ENCODE measurements at places on chromosomes 7 and 10.
A peak's percentile ranks its signal among the peaks of the same experiment; 100 is the strongest.

DNA sequence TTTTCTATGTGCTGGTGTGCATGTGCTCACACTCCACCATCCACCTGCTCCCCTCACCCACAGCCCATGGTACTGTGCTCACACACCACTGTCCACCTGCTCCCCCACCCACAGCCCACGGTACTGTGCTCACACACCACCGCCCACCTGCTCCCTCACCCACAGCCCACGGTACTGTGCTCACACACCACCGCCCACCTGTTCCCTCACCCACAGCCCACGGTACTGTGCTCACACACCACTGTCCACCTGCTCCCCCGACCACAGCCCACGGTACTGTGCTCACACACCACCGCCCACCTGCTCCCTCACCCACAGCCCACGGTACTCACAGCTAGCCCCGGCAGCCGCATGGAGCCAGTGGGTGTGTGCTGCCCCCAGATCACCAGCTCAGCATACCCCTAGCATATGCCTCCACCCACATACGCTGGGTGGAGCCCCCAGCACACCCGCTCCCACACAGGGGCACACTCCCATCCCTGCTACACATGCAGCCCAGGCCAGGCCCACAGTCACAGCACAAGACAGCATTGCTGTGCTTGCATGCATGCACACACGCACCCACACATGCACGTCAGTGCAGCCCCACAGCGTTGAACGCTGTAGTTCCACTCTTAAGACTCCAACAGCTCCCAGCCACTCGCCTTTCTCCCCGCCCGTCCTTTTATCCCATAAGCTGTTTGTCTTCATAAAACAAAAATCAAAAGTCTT is 62.0 kb downstream of the PAX2 start:
- DNase-seq: no peak

DNA sequence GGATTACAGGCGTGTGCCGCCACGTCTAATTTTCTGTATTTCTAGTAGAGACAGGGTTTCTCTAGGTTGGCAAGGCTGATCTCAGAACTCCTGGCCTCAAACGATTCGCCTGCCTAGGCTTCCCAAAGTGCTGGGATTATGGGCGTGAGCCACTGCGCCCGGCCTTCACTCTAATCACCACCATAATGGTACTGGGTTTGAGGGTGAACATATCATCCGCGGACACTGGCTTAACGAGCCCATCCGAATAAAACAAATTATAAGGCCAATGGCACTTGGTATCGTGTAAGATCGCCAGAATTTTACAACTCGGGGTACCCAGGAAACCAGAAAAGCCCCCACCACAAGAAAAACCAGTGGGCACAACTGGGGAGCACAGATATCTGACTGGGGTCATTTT is 580 bp downstream of the FAM200A start:
- DNase-seq: peak; percentile 28

- peak; percentile 63 for DNase-seq
These were observed 162.2 kb downstream of the LRRTM3 start for GRCh38 chr10:67088036-67088435.

DNA sequence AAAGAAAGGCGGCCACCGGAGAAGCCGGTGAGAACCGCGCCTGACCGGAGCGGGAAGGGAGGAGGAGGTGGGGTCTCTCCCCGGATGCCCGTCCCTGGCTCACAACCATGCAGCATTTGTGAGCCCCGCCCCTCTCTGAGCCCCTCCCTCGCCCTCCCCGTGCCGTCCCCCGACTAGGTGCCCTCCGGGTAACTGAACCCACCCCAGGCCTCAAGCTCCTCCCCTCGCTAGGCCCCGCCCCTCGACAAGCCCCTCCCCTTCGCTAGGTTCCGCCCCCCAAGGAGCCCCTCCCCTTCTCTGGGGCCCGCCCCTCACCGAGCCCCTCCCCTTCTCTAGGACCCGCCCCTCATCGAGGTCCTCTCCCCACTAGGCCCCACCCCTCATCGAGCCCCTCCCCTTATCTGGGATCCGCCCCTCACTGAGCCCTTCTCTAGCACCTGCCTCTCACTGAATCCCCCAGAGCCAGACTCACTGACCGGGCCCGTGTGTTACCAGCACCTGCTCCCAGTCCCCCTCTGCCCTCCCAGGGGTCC is 42.2 kb upstream of the HSPB1 start:
- DNase-seq: peak; percentile 46

DNA sequence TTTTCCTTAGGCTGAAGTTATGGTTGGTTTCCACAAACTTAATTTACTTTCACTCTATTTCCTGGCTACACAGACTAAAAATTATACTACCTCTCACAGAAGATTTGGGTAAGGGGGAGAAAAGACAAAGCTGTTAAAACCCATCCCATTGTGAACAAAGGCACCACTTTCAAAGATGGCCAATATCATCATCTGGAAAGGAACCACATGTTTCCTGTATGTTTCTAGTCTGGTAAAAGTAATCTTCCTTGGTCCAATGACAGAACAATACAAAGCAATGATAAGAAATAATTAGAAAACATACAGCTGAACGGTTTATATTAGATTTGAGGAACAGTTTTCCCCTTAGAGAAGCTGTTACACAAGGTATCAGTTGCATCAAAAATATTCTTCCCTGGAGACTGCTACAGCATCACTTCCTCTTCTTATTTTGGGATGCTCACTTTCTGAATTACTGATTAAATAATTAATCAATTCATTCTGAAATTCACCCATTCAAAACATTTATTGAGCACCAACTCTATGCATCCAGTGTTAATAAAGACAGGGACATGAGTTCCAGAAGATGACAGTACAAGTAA is 8.5 kb upstream of the SFR1 start:
- no peak for DNase-seq

- peak; percentile 39 for DNase-seq
These were observed 131.6 kb upstream of the NPY start for GRCh38 chr7:24152356-24152755.

GRCh38 chr7:115332691-115333090 is 410.8 kb downstream of the MDFIC start:
- DNase-seq: no peak

DNA sequence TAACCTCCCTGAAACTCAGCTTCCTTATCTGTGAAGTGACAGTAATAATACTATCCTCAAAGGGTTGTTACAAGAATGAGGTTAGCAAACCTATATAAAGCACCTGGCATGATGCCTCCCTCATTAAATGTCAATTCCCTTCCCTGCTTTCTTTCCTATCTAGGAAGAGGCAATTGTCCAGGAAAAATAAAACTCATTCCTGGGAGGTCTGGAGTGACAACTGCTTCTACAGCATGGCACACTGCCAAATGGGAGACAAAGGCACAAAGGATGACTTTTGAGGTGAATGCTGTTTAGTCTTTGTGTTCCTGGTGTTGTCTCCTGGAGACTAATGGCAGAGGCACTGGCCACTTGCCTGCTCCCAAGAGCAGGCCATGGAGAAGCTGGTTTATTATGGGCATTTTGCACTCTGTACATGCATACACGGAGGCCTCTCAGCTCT is 32.2 kb upstream of the PDE1C start:
- peak; percentile 70 for DNase-seq

DNA sequence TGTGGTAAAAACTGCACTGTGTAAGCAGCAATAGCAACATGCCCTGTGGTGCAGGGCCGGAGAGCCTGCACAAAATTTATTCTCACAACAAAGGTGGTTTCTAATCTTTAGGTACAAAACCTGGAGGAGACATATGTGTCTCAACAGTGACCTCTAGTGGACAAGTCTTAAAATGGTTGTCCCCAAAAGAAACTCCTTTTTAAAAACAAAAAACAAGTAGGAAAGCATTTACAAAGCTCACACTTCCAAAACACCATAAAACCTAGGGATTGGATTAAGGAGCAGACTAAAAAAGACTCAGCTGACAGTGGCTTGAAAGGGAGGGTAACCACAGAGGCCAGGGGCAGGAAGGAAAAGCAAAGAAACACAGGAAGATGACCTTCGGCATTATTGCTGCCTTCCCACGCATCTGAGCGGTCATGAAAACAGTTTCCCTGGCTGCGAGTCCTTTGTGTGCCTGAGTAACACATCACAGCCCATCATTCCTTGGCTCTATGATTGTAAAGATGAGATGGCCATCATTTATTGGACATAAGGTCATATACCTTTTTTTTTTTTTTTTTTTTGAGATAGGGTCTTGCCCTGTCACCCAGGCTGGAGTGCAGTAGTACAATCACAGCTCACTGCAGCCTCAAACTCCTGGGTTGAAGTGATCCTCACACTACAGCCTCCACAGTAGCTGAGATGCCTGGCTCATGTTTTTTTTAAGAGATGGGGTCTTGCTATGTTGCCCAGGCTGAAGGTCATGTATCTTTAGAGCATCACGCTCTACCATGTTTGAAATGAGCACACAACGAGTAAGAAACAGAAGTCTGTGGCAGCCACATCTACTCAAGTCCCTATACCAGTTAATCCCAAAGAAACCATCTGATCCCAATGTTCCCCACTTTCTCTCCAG is 39.5 kb downstream of the RSU1 start:
- DNase-seq: peak; percentile 67

GRCh38 chr10:34333513-34333912 is 481.6 kb downstream of the PARD3 start:
- peak; percentile 16 for DNase-seq
